ENCODE measurements at places on chromosomes 13 and 19. TPM values are rescaled to one million over a fixed set of nuclear protein-coding genes. Genes with fewer than 3 reads are reported as not detected.

DKKL1 gene
- not detected for total RNA-seq

ADPRHL1 gene
- total RNA-seq: 1.3 TPM

GALP gene
- not detected for total RNA-seq

ZNF432 gene
- total RNA-seq: 23.4 TPM

PLVAP gene
- total RNA-seq: 0.23 TPM

DNA sequence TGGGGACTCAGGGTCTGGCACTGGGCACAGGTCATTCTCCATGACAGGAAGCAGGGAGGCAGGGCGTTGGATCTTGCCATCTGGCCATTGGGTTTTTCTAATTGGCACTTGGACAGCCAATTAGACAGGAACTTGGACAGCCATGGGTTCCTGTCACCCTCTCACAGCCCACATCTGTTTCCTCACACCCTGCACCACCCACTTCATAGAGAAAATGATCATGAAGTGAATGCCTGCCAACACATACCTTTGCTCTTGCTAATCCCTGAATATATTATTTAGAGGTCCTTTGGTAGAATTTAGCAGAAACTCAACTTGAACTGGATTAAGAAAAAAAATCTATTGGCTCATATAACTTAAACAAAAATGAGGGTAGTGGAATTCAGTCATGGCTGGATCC lies 4.9 kb upstream of the OLFM2 start:
- peaks cover 6% of the 10 kb centered on the region for H3K4me1 ChIP-seq
- H3K27me3 ChIP-seq: peaks cover 9% of the 10 kb centered on the region
- no peak overlapping the region for H3K27ac ChIP-seq
- no peaks in the 10 kb centered on the region for H3K36me3 ChIP-seq
- no peak for DNase-seq

DNA sequence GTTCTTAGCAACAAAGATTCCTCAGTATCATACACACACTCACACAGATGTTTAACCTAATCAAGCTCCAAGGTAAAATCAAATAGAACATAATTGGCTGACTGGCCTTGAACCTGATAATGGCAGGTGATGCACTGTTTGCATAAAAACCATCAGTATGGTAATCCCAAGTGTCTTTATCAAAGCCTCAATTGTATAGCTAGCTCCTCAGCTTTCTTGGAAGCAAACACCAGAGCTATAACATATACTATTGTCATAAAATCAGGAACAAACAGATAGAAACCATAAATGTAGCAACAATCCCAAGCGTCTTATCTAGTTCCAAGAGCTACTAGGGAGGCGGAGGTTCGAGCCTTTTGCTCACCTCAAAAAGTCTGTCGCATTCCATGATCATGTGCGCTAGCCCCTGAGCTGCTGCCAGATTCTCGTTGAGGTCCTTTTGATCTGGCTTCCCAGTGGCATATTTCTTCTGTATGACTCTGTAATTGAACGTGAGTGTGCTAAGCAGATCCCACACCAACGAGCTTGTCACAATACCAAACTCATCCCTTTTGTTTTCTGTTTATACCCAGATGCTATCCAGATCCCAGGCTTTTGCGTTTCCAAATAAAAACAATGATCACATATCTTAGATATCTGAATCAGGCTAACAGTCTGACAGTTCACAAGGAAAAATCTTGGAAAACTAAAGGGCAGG lies 95.3 kb downstream of the KL start:
- no peaks in the 10 kb centered on the region for H3K27me3 ChIP-seq
- H3K4me1 ChIP-seq: no peaks in the 10 kb centered on the region
- H3K4me3 ChIP-seq: no peak overlapping the region
- no peaks in the 10 kb centered on the region for H3K36me3 ChIP-seq
- DNase-seq: no peak

GRCh38 chr13:71879129-71879535 lies 12.1 kb upstream of the DACH1 start:
- no peaks in the 10 kb centered on the region for H3K27me3 ChIP-seq
- no peaks in the 10 kb centered on the region for H3K4me1 ChIP-seq
- H3K36me3 ChIP-seq: no peaks in the 10 kb centered on the region
- H3K4me3 ChIP-seq: no peak overlapping the region
- no peak overlapping the region for H3K27ac ChIP-seq

- H3K27ac ChIP-seq: no peak overlapping the region
- H3K27me3 ChIP-seq: no peaks in the 10 kb centered on the region
- no peaks in the 10 kb centered on the region for H3K36me3 ChIP-seq
- no peak overlapping the region for H3K4me3 ChIP-seq
- DNase-seq: no peak
Observed at GRCh38 chr13:113418722-113419049, 34.6 kb downstream of the ADPRHL1 start.

DNA sequence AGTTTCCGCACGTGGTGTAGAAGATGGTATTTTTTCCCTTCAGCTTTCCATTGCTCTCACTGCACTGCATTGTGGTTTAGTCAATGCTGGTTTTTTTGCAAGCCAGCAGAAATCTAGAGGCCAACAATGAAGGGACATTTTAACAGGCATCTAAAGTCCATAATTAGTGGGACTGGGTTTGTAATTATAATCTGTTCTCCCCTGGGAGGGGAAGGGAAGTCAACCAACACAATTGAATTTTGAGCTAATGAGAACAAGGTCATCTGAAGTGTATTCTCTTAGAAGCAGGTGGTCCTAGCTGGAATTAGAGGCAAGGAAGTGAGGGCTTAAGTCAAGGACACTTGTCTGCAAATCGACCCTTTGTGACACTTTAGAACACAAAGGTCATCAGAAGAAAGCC lies 156.4 kb downstream of the MYO16 start:
- H3K36me3 ChIP-seq: no peaks in the 10 kb centered on the region
- no peaks in the 10 kb centered on the region for H3K4me1 ChIP-seq
- no peaks in the 10 kb centered on the region for H3K27me3 ChIP-seq
- H3K4me3 ChIP-seq: no peak overlapping the region
- no peak for DNase-seq
